ENCODE measurements at places on chromosomes 7 and 10.
A peak's percentile ranks its signal among the peaks of the same experiment; 100 is the strongest.

DNA sequence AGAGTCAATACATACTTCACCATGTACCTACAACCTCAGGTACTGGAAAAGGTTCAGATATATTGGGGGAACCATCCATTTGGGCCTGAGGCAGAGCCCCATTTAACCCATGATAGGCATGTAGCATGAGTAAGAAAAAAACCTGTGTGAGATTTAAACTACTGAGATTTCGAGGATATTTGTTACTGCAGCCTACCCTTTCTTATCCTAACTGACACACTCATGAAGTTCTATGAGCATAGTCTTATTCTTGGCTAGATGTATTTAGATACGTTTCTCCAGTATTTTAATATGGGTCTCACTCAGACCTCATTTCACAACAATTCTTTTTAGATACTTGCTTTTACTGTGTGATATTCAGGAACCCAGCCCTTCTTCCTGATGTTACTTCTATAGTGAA, 39.3 kb downstream of the GHRHR start:
- no peak for DNase-seq

GRCh38 chr10:110750931-110751330, 106.8 kb downstream of the RBM20 start:
- no peak for DNase-seq

DNA sequence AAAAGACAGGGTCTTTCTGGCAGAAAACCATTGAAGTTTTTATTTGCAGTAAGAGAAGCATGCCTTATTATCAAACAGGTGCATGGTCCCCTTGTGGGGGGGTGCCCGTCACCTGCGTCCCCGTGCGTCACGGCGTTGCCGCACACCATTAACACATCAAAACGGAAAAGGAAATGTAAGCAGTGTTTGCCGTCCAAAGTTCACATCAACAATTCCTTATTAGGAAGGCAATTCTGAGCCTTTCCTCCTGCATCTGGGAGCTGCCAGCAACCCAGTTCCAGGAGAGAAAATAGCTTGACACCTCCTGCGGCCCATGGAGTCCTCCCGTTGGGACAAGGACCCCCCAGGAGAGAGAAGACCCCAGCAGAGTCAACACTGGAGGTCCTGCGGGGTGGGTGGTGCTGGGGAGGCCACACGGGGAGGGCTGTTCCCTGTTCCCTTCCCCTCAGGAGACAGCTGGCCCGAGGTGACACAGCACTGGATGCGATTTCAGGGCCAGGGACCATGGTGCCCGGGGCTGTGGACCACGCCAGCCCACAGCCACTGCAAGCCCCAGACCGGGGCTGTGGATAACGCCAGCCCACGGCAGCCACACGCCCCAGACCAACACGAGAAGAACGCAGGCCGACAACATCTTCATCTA, 39.5 kb downstream of the DIP2C start:
- DNase-seq: no peak

- DNase-seq: peak; percentile 82
These were observed 982 bp downstream of the COBL start for GRCh38 chr7:51315393-51316261.

GRCh38 chr10:69952821-69953221, 99.8 kb upstream of the MACROH2A2 start:
- DNase-seq: no peak
